ENCODE measurements at places on chromosomes 12 and 14.

DNA sequence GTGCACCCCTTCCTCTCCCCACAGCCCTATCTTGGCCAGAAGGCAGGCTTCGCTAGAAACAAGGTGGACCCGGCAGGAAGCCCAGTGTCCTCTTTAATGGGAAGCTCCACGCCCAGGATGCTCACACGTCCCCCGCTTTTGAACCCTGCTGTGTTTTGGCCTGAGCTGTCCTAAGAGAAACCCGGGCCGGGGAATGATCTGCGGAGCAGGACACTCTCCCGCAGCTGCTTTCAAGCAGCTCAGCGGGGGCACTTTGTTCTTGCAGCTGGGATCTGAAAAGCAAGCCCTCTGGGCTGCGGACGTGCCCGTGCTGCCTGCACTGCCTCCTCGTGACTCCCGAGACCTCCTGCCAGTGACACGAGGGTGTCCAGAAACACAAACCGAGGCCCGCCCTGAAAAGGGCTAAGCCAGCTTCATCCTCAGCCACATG lies 30.0 kb downstream of the SCARB1 start:
- DNase-seq = no peak

DNA sequence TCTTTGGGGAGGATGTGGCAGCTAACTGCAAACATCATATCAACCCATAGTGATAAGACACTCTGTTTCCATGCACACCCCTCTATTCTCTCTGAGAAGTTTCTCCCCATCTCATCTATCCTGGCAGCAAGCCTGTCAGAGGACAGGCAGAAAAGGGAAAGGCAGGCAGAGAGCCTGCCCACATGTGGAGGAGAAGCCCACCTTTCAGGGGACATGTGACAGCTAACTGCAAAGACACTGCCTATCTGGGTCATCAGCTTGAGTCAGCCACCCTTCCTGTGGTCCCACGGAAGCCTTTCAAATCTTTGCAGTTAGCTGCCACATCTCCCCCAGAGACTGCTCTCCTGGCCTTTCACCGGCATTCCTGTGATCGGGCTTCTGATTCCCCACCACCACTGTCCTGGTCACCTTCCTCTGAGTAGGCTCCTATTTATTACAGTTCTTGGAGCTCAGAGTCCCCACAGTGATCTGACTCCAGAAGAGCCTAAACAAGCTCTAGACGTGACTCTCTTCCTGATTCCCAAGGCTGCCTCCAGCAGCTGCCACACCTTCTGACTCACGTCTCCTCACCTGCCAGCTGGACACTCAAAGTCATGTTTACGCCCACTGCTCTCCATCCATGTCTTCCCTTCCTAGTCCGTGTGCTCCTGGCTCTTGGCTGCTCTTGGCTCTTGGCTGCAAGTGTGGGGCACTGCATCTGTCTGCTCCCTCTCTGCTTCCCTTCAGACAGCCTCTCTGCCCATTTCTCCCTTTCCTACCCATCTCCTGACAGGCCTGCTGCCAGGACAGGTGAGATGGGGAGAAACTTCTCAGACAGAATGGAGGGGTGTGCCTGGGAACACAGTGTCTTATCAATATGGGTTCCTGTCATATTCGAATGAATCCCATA lies 7.5 kb upstream of the KRT1 start:
- DNase-seq = no peak

GRCh38 chr12:9741726-9742125 lies 8.8 kb upstream of the CLECL1 start:
- no peak for DNase-seq

DNA sequence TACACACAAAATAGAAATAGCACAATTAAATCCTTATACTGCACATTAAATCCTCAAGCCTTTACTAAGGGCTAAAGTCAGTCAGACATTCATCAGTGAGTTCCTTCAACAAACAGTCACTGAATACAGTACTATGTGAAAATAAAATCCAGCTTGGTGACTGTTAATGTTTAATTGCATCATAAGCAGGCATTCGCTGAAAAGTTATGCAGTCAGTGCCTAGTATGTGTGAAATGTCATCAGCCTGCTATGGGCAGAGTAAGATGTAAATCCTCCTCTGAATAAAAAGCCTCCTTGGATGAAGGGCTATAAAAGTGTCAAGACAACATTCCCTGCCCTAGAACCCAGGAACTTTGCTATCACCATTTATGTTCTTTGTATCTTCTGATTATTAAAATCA lies 116.4 kb downstream of the PRICKLE1 start:
- DNase-seq = no peak

GRCh38 chr14:42185718-42186117 lies 579.0 kb downstream of the LRFN5 start:
- DNase-seq = no peak

GRCh38 chr12:68912916-68913315 lies 20.1 kb downstream of the CPM start:
- DNase-seq = no peak

GRCh38 chr14:92412912-92413311 lies 89.9 kb downstream of the SLC24A4 start:
- no peak for DNase-seq

DNA sequence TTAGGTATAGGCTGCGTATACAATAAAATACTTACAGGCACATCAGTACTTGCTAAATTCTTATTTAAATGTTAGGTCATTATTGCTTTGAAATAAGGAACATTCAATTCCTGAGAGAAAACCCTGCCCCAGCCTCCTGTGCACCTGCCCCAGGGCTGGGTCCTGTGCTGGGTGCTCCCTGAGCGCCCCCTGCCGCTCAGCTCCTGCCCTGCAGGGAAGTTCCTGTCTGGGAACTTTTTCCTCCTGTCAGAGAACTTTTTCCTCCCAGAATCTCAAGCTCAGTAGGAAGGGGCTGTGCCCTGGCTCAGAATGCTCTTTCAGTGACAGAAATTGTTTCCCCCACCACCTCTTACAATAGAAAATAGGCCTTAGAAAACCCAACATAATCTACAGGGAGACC lies 751.1 kb downstream of the TMEM121 start:
- no peak for DNase-seq

- DNase-seq = no peak
Measured at GRCh38 chr12:27561535-27562350, 37.7 kb downstream of the PPFIBP1 start.

- peak; percentile 79 for DNase-seq
Measured at GRCh38 chr14:61476754-61477410, 155.5 kb downstream of the PRKCH start.

DNA sequence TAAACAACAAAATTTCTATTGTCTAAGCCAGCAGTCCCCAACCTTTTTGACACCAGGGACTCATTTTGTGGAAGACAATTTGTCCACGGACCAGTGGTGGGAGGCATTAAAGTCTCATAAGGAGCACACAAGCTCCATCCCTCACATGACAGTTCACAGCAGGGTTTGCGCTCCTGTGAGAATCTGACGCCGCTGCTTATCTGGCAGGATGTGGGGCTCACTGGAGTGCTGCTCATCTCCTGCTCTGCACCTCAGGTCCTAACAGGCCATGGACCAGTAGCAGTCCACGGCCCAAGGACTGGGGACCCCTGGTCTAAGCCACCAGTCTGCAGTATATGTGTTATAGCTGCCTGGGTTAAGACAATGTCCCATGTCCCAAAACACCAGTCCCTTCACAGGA lies 27.2 kb downstream of the VCPKMT start:
- DNase-seq = no peak

GRCh38 chr14:90846511-90846910 lies 30.3 kb upstream of the TTC7B start:
- no peak for DNase-seq

DNA sequence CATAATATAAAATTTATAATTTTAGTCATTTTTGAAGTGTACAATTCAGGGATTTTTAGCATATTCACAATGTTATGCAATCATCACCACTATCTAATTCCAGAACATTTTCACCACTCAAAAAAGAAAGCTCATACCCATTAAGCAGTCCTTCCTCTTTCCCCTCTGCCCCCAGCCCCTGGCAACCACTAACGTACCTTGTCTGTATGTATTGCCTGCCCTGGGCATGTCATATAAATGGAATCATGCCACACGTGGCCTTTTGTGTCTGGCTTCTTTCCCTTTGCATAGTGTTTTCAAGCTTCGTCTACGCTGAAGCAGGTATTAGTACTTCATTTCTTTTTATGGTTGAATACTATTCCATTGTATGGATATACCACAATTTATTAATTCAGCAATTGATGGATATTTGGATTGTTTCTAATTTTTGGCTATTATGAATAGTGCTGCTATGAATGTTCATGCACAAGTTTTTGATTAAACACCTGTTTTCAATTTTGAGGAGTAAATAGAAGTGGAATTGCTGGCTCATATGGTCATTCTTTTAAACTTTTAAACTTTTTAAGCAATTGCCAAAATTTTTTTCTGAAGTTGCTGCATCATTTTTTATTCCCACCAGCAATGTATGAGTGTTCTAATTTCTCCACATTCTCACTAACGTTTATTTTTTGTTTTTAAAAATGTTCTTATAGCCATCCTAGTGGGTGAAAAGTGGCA lies 1.6 kb upstream of the SSTR1 start:
- no peak for DNase-seq

GRCh38 chr14:68397371-68397811 lies 395.5 kb downstream of the ZFP36L1 start:
- no peak for DNase-seq

DNA sequence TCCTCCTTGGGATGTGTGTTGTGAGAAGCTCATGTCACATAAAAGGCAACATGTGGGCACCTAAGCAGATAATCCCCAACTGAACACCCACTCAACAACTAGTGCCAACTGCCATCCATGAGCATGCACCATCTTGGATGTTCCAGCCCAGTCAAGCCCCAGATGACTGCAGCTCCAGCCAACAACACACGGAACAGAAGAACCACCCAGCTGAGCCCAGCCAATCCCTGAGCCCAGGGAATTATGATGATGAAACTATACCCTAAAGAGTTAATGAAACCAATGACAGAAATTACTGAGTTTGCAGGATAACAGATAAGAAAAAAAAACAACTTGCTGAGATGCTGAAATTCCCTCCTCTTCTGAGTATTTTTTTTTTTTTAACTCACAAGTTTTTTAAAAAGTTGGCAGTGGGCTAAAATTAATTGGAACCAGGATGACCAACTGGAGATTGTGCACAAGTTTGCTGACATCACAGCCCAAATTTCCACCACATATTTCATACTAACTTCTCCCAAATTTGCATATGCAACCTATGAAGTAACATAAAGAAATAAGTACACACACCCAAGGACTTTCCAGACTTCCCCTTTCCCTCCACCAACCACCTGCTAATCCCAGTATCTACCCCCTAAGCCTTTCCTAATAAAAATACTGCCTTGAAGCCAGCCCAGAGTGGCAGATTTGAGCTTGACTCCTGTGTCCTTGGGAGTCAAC lies 124.5 kb downstream of the KSR2 start:
- no peak for DNase-seq

DNA sequence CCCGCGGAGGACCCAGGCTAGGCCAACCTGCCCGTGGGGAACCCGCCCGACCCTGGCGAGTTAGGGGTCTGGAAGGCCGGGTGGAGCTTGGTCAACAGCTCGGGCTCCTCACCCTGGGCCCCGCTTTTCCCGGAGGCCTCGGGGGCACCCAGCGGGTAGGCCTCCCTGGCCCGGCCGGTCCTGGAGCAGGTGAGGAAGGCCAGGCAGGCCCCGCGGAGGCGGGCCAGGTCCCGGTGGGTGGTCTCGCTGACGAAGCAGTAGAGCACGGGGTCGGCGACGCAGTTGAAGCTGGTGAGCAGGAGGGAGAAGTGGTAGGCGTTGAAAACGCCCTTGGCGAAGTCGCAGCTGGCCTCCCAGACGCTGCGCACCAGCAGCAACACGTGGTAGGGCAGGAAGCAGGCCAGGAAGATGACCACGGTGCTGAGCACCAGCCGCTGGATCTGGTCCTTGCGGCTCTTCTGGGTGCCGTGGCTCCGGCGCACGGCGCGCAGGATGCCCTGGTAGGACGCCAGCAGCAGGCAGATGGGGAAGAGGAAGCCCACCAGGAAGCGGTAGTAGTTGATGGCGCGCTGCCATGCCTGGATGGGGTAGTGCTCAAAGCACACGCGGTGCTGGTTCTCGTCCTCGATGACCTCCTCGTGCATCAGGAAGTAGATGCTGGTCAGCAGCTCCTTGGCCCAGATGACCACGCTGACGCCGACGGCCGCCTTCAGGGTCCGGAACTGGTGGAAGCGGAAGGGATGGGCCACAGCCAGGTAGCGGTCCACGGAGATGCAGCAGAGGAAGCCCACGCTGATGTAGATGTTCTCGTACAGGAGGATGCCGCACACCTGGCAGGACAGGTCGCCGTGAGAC lies 10.3 kb downstream of the GPR68 start:
- no peak for DNase-seq

DNA sequence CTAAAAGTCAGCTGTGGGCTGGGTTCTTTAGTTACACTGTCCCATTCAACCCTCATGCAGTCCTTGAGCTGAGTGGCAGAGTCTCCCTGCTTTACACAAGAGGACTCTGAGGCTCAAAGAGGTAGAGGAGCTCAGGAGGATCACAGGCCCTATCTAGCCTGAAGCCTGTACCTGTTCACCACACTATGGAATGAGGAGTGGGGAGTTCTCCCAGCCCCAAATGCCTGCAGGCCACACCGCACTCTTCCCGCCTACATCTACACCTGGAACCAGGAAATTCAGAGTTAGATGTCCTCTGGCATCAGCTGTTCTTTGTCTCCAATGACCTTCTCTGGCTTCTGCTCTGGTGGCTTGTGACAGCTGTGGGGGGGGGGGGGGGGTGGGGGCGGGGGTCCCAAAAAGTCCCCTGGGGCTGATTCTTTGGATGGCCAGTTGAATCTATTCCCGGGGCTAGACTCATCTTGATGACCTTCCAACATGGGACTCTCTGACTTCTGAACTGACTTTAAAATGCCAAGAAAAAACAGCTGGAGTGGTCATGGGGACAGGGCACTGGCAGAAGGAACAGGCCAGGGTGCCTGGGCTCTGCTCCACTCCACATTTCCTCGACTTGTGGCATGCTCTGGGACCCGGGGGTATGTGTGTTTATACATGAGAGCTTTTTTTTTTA lies 30.6 kb downstream of the RIN3 start:
- DNase-seq = no peak

- peak; percentile 64 for DNase-seq
Measured at GRCh38 chr12:15001733-15002382, 29.0 kb downstream of the PDE6H start.

DNA sequence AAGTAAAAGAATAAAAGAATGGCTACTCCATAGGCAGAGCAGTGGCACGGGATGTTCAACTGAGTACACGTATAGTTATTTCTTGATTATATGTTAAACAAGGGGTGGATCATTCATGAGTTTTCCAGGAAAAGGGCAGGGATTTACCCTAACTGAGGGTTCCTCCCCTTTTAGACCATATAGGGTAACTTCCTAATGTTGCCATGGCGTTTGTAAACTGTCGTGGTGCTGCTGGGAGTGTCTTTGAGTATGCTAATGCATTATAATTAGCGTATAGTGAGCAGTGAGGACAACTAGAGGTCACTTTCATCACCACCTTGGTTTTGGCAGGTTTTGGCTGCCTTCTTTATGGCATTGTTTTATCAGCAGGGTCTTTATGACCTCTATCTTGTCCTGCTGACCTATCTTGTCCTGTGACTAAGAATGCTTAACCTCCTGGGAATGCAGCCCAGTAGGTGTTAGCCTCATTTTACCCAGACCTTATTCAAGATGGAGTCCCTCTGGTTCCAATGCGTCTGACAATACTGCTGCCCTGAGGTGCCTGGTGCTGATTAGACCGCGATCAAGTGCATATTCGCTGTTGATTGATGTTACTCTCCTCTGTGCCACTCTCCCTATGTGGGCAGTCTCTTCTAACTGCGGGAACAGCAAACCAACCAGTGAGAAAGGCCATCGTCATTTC lies 67.6 kb upstream of the AMN1 start:
- no peak for DNase-seq

All from ureter (tissue), 1 donor.